Panc1 (cell line): ENCODE measurements at places on chromosomes 1 and 21.

DNA sequence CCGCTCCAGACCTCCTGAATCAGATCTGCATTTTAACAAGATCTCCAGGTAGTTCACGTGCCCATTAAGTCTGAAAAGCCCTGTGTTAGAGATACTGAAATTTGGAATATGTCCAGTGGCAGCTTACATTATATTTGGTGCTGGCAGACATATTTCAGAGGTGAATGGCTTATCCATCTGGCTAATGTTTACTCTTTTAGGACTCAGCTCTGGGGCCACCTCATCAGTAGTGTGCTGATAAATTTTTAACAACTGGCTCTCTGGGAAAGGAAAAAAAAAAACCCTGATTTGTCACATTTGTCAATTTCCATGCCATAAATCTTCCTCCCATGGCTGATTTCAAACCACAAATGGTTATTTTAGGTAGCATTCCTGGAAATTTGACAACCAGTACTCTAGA is 25.3 kb upstream of the SYT6 start:
- DNase-seq = no peak

- DNase-seq = peak; percentile 51
These were observed 50.3 kb upstream of the L1TD1 start for GRCh38 chr1:62144238-62144831.

DNA sequence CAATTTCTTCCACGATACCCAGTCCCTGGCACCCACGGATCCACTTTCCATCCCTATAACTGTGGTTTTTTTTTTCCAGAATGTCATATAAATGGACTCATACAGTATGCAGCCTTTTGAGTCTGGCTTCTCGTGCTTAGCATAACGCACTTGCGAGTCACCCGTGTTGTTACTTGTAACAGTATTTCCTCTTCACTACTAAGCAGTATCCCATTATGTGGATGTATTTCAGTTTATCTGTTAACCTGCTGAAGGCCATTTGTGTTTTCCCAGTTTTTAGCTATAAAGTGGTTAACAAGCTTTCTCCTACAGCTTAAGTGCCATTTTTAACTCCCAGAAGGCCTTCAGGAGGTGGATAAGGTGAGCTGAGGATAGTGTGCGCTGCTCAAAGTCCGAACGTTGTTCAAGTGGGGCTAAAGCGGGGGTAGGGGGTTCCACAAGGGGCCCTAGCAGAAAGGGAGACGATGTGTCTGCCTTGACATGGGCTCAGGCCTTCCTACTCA is 829 bp downstream of the ADAR start:
- no peak for DNase-seq

- no peak for DNase-seq
These were observed 14.5 kb upstream of the LRRC38 start for GRCh38 chr1:13528320-13528719.

- no peak for DNase-seq
These were observed 74.6 kb upstream of the PTGFRN start for GRCh38 chr1:116835161-116835560.

GRCh38 chr1:79530476-79530875 is 523.9 kb upstream of the ADGRL4 start:
- DNase-seq = no peak

DNA sequence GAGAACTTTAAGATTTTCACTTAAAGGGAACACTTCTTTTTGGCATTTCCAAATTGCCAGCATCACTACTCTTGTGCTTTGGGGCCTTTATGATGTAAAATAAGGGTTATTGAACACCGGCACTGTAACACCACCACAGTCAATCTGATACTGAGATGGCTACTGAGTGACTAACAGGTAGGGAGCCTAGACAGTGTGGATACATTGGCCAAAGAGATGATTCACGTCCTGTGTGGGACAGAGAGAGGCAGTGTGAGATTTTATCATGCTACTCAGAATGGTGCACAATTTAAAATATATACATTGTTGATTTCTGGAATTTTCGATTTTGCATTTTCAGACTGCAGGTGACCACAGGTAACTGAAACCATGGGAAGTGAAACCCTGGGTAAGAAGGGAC is 261.6 kb downstream of the SPATA17 start:
- DNase-seq = no peak

GRCh38 chr1:171588230-171588629 is 33.8 kb upstream of the MYOCOS start:
- no peak for DNase-seq

GRCh38 chr1:174743654-174744561 is 255.8 kb upstream of the CACYBP start:
- DNase-seq = peak; percentile 12

DNA sequence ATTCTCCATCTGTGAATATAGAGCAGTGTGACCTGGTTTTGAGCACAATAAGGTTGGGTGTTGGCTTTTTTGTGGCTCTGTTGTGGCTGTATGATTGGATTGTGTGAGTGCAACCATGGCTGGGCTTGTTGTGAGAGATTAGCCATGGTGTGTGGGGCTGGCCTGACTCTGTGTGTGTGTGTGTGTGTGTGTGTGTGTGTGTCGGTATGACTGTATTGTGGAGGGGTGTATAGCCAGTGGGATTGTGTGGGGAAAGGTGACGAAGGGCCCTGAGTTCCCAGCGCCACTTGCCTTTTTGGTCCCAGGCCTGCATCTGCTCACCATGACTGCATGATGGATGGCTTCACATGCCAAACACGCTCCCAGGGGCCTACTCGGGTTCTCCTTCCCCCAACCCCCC is 5.9 kb upstream of the SLC6A9 start:
- DNase-seq = no peak

GRCh38 chr1:36279110-36279788 is 26.9 kb upstream of the SH3D21 start:
- DNase-seq = no peak

- DNase-seq = no peak
These were observed 6.2 kb downstream of the FBXO2 start for GRCh38 chr1:11648039-11648438.

DNA sequence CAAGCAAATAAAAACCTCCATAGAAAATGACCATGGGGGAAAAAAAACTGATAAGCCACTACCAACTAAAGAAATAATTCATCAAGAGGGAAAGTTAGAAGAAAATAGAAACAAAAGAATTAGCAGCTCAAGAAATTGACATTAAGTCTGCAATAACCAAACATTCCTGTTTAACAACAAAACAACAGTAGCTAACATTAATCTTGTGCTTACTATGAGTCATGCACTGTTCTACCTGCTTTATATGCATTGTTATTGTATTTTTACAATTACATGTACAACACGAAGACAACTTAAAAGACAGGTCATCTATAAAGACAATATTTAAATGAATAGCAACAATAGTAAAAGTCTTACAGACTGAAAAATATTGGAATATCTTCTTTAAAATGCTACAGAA is 34.4 kb upstream of the LRRC7 start:
- no peak for DNase-seq

DNA sequence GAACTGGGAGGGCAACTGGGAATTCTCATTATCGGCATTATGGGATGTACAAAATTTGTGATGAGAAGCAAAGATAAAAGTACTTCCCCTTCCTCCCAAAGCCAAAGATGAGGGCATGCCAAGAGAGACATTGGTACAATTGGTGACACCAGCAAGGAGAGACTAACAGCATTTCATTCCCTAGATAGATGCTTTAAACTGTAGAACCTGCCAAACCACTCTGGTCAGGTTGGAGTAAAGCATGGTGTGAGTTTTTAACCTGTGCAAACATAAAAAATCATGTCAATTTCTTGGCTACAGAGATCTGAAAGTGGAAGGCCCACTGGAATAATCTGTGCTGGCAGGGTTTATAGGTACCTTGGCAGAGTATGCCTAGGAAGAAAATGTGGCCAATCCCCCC is 19.4 kb downstream of the CTXND2 start:
- no peak for DNase-seq

- DNase-seq = no peak
These were observed 43.6 kb downstream of the GNB1 start for GRCh38 chr1:1847061-1847850.

GRCh38 chr1:76868916-76869315 is 1.6 kb downstream of the ST6GALNAC5 start:
- DNase-seq = no peak

DNA sequence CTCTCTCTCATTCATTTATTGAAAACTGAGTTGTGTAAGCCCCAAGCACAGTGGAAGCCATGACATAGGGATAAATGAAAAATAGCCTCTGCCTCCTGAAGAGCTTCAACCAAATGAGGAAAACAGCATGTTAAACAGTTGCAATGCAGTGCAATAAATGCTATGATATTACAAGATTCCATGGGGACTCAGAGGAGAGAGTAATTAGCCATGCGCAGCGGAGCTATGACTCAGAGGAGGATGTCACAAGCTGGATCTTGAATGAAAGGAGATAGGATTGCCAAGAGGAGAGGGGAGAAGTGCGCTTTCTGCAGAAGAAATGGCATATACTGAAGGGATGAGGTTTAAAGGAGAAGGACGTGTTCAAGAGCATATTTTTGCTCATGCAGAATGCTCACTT is 231.3 kb upstream of the PLXNA2 start:
- no peak for DNase-seq

DNA sequence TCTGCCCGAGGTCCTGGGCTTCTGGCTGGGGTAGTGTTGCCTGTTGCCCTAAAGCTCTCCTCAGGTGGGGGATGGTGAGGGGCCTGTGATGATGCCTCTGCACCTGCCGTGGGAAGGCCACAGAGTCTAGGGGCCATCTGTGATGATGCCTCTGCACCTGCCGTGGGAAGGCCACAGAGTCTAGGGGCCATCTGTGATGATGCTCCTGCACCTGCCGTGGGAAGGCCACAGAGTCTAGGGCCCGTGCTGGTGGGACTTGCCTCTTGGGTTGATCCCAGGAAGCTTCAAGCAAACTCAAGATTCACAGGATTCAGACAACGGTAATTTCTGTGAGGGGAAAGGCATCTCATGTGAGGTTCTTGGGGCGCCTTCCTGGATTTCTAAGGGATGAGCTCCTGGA is 17.3 kb downstream of the SPSB1 start:
- DNase-seq = no peak

DNA sequence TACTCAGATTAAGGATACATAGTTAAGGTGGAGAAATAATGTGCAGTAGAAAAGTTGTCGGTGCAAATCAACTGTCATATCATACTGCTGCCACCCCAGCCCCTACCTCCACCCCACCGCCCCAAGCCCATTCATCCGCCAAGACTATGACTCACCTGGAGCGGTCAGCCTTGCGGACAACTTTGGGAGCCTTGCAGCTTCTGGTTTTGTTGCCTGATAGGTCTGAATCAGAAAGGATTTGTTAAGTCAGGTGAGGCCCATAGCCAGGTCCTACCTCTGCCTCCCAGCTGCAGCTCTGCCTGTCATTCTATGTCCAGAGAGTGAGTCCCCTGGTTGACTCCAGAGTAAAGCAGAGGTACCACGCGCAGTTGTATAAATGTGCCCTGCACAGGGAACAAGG is 12.6 kb downstream of the C1orf162 start:
- no peak for DNase-seq

GRCh38 chr1:20198918-20199317 is 12.6 kb upstream of the PLA2G2C start:
- DNase-seq = no peak

DNA sequence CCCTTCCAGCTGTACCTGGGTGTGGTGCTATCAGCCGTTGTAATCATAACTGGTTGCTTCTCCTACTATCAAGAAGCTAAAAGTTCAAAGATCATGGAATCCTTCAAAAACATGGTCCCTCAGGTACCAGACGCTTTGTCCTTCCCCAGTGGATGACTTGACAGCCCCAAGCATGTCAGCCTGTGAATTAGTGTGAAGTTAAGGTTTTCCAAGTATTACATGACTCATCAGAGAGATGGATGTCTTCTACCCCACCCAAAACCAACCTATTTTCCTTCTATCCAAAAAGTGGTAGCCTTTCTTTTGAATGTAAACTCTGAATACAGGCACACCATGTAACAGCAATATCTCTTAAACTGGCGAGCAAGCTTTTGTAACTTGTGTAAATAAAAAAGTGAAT is 15.1 kb downstream of the ATP1A1 start:
- DNase-seq = no peak

- DNase-seq = no peak
These were observed 11.9 kb upstream of the LRRC3 start for GRCh38 chr21:44443291-44443890.

DNA sequence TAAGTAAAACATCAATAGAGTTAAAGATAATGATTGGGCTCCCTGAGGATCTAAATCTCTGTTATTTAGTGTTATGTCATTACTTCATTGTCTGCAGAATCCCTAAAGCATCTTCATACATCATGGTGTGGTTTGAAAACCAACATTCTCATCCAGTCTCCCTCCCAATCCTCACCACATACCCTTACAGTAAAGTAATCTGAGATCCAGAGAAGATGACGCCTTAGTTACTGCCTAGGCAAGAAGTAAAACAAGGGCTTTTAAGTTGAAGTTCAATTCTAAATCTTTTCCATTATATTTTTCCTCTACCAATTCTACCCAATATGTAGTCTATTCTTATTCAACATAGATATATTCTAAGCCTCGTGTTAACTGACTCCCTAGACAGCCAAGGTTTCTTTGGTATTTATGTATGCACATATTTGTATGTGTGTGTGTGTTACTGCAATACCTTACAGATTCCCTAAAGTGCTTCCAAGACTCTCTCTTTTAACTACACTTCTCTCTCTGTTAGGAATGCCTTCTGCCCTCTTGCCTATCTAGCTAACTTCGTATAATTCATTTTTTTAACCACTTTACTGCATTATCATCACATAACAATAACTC is 17.3 kb downstream of the DPH5 start:
- DNase-seq = no peak

GRCh38 chr1:235567812-235568503 is 63.7 kb upstream of the B3GALNT2 start:
- DNase-seq = no peak

- no peak for DNase-seq
These were observed 12.9 kb downstream of the SLC44A3 start for GRCh38 chr1:94832931-94833585.

DNA sequence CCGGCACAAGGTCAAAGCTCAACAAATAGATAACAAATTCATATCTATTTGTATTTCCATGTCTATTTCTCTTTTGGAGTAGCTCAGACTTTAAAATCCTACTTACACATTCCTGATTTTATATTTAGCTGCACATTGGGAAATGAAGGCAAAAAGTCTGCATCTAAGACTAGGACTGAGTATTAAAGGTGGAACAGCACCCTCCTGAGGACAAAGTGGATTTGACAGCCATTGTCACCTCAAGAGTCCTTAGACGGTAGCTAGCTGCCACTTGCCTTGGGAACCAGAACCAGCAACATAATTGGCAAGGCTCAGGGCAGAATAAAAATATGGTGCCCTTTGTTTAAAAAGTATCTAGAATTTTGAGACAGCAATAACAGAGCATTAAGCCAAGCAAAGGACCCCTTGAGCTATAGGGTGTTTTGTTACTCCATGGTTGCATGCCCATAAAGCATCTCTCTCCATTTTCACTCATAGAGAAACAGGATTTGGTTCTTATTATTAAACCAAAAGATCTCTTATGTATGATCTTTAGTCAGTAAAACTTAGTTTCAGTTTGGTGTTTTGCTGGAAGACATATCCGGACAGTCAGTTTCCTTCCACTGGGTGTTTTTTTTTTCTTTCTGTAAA is 30.0 kb upstream of the SGIP1 start:
- no peak for DNase-seq

DNA sequence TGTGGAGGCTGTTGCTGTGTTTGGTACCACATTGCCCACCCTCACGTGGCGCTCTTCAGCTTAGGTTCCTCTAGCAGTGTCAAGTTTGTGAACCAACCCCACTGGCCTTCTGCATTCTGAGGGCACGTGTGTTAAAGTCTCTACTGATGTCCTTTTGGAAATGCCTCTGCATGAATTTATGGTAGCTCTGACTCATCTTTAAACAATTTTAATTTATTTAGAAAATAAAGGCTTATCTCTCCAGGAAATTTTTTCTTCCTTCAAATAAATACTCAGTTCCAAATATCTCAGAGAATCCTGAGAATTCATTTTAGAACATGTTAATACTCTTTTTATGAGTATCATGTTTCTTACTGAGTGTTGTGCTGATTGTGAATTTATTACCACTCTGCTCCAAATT is 5.5 kb downstream of the CD1D start:
- DNase-seq = no peak
